ENCODE measurements at places on chromosomes 12 and 14.
A peak's percentile ranks its signal among the peaks of the same experiment; 100 is the strongest.

DNA sequence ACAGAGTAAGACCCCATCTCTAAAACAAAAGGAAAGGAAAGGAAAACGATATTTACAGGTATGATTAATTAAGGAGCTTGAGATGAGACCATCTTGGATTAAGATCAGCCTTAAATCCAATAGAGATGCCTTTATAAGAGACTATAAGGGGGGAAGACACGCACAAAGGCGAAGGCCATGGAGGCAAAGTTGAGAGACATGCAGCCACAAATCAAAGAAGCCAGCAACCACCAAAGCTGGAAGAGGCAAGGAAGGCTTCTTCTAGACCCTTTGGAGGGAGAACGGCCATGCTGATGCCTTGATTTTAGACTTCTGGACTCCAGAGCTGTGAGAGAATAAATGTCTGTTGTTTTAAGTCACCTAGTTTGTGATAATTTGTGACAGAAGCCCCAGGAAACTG lies 39.6 kb upstream of the MED13L start:
- DNase-seq = no peak

- no peak for DNase-seq
Observed at GRCh38 chr12:128830505-128830893, 6.7 kb upstream of the SLC15A4 start.

DNA sequence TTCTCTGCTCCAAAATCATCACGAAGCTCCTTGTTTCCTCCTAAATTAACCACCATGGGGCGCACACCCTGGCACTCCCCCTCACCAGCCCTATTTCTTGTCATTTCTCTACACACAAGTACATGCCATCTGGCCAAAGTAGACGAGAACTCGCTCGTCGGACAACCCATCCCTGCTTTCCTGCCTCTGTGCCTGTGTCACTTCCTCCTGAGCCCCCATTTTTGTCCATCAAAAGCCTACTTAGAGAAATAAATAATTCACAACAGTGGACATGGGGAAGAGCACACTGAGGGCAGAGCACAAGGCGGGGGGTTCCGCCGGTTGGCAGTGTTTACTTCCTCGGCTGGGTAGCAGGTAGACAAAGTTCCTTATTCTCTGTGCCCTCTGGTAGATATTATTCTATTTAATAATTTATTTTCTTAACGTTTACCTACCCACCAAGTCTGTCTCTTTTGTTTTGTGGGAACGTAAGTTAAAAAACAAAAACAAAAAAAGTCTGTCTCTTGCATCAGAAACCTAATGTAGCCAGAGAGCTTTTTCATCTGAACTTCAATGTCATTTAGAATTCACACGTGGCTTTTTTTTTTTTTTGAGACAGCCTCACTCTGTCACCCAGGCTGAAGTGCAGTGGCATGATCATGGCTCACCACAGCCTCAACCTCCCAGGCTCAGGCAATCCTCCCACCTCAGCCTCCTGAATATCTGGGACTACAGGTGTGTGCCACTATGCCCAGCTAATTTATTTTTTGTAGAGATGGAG lies 6.0 kb downstream of the VPS37B start:
- DNase-seq = no peak

GRCh38 chr12:3304436-3305165 lies 186.4 kb upstream of the PRMT8 start:
- no peak for DNase-seq

GRCh38 chr14:67371247-67372148 lies 11.4 kb downstream of the EIF2S1 start:
- no peak for DNase-seq

- DNase-seq = peak; percentile 67
Observed at GRCh38 chr12:47819896-47820630, at the start of gene HDAC7. Gene HDAC7, minus strand, starts transcription at chr12:47819903. Its CDS starts 118 bp downstream, at chr12:47819785.

DNA sequence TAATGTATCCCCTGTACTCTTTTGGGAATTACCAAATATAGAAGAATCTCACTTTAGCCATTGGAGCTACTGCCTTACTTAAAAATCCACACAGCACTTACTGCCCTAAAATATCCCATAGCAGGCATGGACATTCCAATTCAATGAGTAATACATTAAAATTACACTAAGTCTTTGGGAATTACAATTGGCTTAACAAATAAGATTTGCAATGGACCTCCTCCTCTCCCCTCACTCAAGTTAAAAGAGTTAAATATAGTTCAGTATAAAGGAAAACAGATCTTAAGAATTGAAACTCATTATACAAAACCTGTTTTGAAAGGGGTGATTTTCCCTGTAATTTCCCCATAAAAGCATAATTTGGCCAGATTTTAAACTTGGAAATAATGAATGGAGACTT lies 477.1 kb downstream of the SLC16A7 start:
- DNase-seq = no peak

Measured in stimulated activated CD4-positive, alpha-beta T cell treated with anti-CD3 and anti-CD28 coated beads, Interleukin-12 subunit alpha, Interleukin-12 subunit beta, amount 100 ng/mL, for 24 hours (primary cell).